Bronchial epithelial cell (primary cell): ENCODE measurements at places on chromosomes 7 and 10.

DNA sequence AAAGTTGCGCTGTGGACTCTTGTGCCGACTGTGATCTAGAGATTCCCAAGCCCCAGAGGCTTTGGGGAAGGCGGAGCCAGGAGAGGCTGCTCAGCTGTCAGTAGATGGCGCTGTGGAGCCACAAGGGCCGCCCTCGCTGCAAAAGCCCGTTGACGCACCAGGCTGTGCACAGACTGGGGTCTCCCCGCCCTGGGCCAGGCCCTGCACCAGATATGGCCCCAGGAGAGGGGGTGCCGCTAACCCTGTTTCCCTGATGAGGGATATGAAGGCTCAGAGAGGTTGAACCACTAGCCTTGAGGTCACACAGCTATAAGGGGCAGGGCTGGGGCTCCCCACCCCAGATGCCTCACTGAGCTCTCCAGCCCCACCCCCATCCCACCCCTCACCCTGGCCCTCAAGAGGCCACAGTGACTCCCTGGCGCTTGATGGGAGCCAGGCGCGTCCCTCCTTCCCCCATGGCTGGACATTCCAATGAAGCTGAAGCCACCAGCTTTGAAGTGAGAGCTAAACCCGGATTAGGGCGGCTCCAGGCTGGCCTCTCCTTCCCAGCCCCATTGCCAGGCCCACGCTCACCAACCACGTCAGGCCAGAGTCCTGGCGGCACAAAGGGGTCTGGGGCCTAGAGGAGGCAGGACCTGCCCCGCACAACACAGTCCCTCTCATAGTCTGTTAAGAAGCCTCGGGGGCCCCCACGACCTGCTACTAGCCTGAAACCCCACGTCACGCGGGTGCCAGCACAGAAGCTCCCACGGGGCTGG, 26.4 kb downstream of the MYL10 start:
- peak; percentile 53 for DNase-seq

DNA sequence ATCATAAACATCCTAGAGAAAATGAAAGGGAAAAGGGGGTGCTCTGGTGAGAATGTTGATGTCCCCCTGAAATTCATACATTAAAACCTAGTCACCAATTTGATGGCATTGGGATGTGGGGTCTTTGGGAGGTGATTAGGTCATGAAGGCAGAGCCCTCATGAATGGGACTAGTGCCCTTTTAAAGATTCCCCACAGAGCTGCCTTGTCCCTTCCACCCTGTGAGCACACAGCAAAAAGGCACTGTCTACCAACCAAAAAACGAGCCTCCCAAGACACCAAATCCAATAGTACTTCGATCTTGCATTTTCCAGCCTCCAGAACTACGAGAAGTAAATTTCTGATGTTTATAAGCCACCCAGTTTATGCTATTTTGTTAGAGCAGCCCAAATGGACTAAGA, 47.6 kb downstream of the OSBPL3 start:
- DNase-seq = no peak

DNA sequence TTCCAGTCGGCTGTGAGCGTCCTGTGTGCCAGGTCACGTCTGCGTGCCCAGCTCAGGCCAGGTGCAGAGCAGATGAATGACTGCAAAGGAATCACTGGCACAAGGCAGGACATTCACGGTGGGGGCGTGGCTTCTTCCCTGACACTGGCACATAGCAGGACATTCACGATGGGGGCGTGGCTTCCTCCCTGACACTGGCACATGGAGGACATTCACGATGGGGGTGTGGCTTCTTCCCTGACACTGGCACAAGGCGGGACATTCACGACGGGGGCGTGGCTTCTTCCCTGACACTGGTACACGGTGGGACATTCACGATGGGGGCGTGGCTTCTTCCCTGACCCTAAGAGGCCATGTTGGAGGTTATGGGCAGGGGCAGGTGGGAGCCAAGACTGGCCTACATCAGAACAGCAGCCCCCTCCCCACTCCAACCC, 64.3 kb downstream of the MYL10 start:
- DNase-seq = peak; percentile 33

GRCh38 chr7:143256325-143256724, 6.9 kb upstream of the GSTK1 start:
- no peak for DNase-seq

DNA sequence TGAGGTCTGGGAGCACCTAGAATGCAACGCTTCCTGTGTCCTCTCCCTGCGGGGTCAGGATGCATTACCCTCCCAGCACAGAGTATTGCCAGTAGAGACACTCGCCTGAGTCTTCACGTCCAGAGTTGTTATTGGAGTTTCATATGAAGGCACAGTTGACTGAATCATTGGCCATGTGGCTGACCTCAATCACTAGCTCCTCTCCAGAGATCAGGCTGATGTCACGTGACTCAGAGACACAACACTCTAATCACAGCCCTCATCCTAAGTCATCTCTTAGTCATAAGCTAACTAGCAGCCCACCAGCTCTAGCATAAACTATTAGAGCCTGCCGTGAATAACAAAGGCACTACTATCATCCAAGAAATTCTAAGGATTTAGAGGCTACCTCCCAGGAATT, 107.8 kb downstream of the HECW1 start:
- DNase-seq = peak; percentile 58

- peak; percentile 17 for DNase-seq
Measured at GRCh38 chr7:7739204-7740036, 21.0 kb upstream of the RPA3 start.

- DNase-seq = no peak
Measured at GRCh38 chr7:103686064-103686463, 240.1 kb upstream of the SLC26A5 start.

- no peak for DNase-seq
Measured at GRCh38 chr10:50851884-50852671, 33.3 kb downstream of the A1CF start.

- DNase-seq = no peak
Measured at GRCh38 chr7:36279200-36279925, 110.3 kb upstream of the ANLN start.

- peak; percentile 79 for DNase-seq
Measured at GRCh38 chr10:36412942-36413341, 712.5 kb upstream of the ANKRD30A start.

GRCh38 chr10:98460837-98461499, 14.2 kb upstream of the HPS1 start:
- DNase-seq = peak; percentile 94

DNA sequence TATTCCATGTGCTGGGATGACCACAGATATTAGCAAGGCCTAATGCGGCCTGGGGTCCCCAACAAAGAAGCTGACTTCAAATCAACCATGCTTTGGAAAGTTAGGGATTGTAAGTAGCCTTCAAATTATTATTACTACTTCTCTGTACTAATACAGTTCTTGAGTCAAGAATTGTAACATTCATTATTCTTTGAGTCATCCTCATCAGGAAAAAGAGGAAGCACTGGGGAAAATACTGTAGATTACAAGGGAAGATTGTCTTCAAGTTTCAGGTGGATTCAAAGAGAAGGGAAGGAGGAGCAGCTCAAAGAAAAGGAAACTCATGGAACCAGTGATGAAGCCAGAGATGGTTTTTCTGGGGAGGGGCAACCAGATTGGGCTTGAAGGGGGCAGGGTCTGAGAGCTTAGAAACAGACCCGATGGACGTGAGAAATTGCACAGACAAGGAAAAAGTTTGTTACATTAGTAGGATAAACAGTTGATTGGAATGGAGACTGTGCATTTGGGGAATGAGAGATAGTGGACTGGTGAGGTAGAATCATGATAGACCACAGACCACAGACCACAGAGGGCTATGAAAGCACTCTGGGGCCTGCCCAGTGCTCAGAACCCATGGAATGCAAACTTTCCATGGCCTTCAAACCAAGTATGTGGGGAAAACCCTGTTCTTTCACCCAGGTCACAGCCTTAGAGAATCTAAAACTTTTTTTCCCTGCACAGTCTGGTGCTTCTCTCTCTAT, 209.9 kb downstream of the ZNF365 start:
- no peak for DNase-seq

- no peak for DNase-seq
Measured at GRCh38 chr10:123621916-123622315, 44.2 kb upstream of the GPR26 start.

GRCh38 chr7:157585113-157585861, 248.5 kb downstream of the DNAJB6 start:
- DNase-seq = no peak

GRCh38 chr7:1192171-1192676, 32.2 kb upstream of the ZFAND2A start:
- DNase-seq = peak; percentile 80

DNA sequence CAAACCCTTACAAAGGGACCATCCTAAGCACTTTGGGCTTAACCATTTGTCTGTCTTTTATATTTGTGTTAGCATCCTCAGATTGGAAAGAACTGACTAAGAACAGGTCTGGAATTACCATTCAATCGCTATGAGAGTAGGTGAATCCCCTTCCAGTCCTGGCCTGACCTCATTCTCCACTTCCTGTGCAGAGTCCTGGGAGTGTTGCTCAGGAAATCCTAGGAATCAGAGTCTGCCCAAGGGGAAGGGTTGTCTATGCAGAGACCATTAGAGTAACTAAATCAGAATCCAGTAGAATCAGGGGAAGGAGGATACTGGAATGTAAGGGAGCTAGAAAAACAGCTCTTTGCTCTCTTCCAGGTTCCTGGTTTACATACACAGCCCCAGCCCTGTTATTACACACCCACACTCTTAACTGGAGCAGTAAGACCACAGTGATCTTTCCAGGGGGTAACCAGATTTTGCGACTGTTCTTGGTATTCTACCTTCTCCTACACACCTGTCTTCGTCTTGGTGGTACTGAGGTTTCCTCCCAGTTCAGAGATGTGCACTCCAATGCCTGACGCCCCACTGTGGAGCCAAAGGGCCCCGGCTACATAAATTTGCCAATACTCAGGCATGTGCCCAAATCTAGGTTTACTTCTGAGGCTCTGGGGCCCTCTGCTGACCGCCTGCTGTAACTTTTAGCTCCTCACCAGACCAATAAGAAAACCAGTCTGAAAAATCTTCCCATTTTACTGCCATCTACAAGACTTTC, 103.7 kb downstream of the RNF216 start:
- peak; percentile 79 for DNase-seq

- no peak for DNase-seq
Measured at GRCh38 chr10:76190634-76191270, 759.3 kb downstream of the LRMDA start.

GRCh38 chr10:12448340-12448728, 99.0 kb downstream of the CAMK1D start:
- no peak for DNase-seq

DNA sequence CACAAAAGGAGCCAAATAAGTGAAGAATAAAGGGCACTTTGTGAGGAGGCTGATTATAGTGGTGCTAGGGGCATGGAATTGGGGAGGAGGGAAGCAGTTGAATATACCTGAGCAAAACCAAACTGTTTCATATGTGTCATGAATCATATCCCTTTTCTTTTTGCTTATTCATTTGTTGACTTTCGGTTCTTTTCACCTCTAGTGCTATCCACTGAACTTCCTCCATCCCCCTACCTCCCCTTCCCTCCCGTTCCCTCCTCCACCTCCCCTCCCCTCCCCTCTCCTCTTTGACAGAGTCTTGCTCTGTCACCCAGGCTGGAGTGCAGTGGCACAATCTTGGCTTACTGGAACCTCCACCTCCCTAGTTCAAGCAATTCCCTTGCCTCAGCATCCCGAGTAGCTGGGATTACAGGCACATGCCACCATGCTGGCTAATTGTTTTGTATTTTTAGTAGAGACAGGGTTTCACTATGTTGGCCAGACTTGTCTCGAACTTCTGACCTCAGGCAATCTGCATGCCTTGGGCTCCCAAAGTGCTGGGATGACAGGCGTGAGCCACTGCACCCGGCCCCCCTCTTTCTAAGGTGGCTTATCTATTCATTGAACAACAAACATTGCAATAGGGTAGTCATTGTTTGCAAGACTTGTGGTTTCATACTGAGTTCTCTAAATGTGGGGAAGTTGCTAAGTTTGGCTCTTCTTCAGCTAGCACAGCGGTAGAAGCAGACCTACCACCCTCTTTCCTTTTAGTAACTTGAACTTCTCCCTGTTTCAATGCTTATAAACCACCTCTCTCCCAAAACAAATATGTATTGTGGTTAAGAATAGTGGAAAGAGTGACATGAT, 150.4 kb upstream of the PRPS1L1 start:
- DNase-seq = peak; percentile 85

GRCh38 chr10:110437351-110437605, 60.4 kb upstream of the DUSP5 start:
- DNase-seq = no peak

DNA sequence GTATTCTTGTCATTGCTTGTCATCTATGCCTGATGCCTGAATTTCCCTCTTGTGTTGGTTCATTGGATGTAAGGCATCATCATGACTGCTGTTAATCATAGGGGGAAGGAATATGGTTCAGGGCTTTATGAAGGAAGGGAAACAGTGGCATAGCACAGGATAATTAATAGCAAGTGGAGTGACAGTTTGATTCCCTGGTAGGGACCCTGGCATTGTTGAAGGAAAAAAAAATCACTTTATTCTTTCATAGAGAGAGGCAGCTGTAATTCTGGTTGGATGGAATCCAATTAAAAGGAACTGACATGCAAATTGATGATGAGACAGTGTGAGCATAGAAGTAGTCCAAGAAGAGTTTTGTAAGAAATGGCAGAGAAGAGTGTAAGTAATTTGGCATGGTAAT, 121.4 kb downstream of the AUTS2 start:
- DNase-seq = no peak

DNA sequence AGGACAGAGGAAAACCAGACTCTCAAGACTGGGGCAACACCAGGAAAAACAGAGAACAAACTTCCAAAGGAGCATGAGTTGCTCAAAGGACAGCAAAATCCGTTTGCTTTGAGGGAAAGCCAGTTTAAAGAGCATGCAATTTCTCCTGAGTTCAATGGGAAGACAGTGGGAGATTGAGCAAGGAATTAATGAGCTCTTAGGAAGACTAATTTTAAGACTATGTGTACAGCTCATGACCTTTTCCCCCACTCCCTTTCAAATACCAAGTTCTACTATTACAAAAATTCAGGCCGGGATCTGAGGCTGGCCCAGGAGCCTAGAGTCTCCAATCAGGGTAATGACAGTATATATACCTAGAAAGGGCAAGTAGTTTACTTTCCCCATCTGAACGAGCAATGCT, 79.2 kb downstream of the EPDR1 start:
- DNase-seq = no peak

DNA sequence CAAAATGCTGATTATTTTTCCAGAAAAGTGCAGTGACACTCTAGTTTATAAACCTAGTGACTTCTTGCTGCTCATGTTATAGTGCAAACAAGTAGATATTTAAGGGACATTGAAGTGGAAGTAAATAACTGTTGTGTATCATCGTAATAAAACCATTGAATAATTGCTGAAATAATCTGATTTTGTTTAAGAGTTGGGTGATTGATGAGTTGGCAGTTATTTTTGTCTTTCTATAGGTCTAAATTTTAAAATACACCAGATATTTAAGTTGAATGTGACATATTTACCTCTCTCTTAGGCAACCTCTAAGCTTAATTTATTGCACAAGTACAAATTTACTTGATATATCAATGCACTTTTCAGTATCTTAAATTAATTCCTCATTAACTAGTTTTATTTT, 192.9 kb downstream of the TSPAN12 start:
- no peak for DNase-seq

- DNase-seq = no peak
Measured at GRCh38 chr7:92949748-92950147, 113.4 kb upstream of the CDK6 start.

GRCh38 chr7:41311301-41311700, 391.6 kb downstream of the INHBA start:
- DNase-seq = no peak

- DNase-seq = no peak
Measured at GRCh38 chr10:112226439-112227248, 43.1 kb upstream of the GPAM start.

GRCh38 chr10:86958116-86958900, at the start of gene SNCG:
TSS of gene SNCG (plus strand) at chr10:86958599. CDS start at chr10:86958698, 99 bp downstream.
- no peak for DNase-seq
